ENCODE measurements at places on chromosomes 11 and 22. TPM values are rescaled to one million over a fixed set of nuclear protein-coding genes. Genes with fewer than 3 reads are reported as not detected.

Gene DDB1
- total RNA-seq: 111 TPM

Gene LIF
- total RNA-seq: 0.54 TPM

Gene POU2AF1
- 0.27 TPM for total RNA-seq

Gene OR52E8
- not detected for total RNA-seq

Gene DYNC2H1
- 2.9 TPM for total RNA-seq

Gene NKAPD1
- 6.5 TPM for total RNA-seq

Gene ARHGAP20
- total RNA-seq: 0.38 TPM

Gene APOC3
- total RNA-seq: 0.46 TPM

Gene TEX12
- total RNA-seq: not detected

GRCh38 chr22:27620367-27621154 lies 181.0 kb downstream of the MN1 start:
- no peak for DNase-seq

DNA sequence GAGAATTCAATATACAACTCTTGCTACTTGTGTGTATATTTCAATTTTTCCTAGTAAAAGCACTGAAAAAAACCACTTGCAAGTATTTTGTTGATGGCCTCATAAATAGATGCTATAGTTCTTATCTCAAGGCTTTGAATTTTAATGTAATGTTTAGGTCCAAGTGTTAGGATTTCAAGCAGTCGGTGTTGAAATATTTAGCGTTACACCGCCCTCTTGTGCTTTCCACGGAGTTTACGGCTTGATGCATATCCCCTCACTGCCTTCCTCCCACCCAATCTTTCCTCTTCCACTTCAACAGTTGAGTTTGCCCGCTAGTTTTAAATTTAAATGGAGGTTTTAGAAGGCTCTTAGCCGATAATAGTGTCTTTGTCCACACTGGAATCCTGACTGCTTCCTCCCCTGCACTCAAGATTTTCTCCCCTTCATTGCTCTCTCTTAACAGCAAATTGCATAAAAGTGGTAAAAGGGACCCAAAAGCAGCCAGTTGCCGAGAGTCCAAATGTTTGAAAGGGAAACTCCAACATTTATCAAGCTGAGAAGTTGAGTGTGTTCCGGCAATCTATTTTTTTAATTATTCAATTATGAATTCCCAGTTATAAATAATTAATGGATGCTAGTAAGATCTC lies 25.9 kb upstream of the HTATIP2 start:
- no peak for DNase-seq

GRCh38 chr11:46036969-46037368 lies 84.3 kb downstream of the PHF21A start:
- DNase-seq: no peak

GRCh38 chr11:78607696-78608095 lies 33.0 kb upstream of the NARS2 start:
- no peak for DNase-seq

DNA sequence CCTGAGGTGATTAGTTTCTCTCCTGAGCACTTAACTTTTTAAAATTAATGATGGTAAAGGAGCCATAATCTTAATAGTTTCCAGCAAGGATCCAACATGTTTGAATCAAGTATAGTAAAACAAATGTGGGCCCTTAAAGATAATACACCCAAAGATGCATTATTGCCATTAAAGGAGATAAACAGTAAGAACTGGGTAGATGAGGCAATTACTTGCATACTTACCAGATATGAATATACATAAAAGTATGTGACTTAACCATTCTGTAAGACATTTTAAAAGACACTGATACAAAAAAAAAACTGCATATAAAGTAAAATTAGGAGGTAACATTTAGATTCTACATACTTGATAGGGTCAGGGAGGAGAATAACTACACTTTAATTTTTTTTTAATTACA lies 48.2 kb downstream of the CADM1 start:
- DNase-seq: no peak

GRCh38 chr11:78168539-78169477 lies 19.6 kb downstream of the KCTD21 start:
- DNase-seq: peak; percentile 91

GRCh38 chr11:125433454-125434121 lies 62.5 kb downstream of the FEZ1 start:
- DNase-seq: peak; percentile 72

DNA sequence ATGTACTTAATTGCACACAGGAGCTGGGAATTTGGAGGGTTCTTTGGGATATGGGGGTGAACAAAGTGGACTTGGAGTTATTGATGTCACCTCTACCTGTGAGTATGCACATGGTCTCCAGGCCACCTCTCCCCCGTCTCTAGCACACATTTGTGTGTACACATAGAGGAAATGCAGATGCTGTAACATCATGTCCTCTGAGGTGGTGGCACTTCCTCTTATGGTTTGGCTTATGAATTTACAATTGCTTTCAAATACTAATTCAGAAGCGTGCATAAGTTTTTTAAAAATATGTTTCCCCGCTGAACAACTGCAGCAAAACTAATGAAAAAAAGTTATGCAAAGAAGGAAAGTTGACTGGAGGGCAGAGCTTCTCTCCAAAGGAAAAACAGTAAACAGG lies 152.0 kb upstream of the TENM4 start:
- DNase-seq: no peak

DNA sequence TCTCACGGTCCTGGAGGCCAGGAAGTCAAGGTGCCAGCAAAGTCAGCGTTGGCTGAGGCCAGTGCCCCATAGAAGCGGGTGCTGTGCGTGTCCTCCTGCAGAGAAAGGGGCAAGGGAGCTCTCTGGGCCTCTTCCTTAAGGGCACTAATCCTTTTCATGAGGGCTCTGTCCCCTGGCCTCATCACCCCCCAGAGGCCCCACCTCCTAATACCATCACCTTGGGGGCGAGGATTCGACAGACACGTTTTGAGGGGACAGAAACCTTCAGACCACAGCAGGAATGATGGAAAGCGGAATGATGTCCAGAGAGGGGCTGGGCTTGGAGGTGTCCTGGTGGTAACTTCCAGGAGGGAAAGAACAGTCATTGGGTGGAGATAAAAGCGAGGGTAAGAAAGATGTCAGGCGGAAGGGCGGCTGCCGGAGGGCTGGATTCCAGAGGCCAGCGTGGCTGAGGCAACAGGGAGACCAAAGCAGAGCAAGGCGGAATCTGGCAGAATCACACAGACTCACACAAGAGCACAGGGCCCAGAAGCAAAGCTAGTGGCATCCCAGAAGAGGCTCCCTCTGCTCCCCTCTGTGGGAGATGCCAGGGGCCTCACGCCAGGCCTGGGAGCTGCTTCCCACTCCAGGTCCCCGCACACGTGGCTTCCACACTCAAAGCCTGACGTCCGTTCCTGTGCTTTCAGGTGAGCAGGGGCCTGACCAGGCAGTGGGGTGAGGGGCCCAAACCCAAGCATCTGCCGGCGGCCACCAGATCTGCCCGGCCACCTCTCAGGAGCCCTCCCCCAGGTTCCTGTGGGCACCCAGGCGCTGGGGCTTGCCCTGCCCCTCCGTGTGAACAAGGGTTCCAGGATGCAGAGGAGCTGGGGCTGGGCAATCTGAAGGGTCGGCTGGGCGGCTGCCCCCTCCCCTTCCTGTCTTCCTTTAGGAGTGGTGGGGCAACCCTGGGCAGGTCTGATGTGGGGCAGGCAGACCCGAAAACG lies 784.5 kb downstream of the BRD1 start:
- no peak for DNase-seq

- peak; percentile 83 for DNase-seq
Measured at GRCh38 chr11:73308003-73308960, at the start of gene ARHGEF17. TSS of gene ARHGEF17 (plus strand) at chr11:73308276. CDS start at chr11:73308639, 363 bp downstream.

GRCh38 chr11:124917115-124917637 lies 1.9 kb upstream of the HEPN1 start:
- no peak for DNase-seq

- no peak for DNase-seq
Measured at GRCh38 chr22:21582801-21583740, 15.6 kb downstream of the UBE2L3 start.

GRCh38 chr11:121864660-121865059 lies 251.4 kb downstream of the BLID start:
- no peak for DNase-seq

GRCh38 chr11:90323289-90323688 lies 100.4 kb upstream of the CHORDC1 start:
- DNase-seq: no peak

Data from Right ventricle myocardium superior (tissue), 1 donor.